ENCODE measurements at places on chromosomes 2 and 18.

DNA sequence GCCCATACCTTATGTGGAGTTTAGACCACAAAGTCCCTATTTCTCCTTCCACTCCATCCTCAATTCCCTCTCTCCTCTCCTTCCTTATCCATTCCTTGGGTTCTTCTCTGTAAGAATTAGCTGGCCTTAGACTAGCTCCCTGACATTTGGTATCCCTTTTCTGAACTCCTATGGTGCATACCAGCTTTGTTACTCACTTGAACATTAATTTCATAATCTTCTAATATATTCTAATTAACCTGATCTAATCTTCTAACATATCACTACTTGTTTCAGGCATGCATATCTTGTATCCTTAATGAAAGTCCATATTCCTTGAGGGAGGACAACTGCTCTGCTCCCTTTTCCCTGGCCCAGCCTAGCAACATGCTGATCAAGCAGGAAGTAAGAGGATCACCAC, 66.4 kb downstream of the EHD3 start:
- no peak for DNase-seq

DNA sequence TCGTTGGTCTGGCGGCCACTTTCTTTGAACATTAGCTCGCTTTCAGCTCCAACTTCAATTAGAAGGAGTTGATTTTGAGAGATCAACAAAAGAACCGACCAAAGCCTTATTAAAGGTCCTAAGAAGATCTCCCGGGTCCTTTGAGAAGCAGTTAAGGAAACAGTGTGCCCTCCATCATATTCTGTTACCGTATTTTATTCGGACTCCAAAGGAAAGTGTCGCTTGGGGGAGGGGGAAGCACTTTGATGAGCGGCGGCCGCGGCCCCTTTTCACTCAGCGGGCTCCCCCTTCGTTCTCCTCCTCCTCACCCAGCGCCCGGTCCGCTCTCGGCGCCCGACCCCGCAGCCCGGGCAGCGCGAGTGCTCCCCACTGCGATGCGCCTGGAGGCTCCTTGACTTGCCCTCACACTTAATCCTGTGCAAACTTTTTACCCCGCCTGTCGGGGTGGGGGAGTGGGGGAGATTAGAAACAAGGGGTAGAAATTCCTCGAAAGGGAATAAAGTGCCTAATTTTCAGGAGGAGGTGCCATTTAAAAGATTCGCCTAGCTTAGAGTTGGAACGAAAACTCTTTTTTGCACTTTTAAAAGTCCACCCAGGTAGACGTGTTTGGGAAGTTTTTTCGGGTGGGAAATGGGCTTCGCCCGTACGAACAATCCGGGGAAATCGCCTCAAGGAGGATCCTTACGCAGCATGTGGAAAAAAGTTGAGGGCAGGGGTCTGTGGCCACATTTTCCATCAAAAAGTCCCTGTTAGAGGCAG, 1.2 kb upstream of the OTX1 start:
- no peak for DNase-seq

- no peak for DNase-seq
Observed at GRCh38 chr18:25310045-25310444, 41.9 kb downstream of the ZNF521 start.

- no peak for DNase-seq
Observed at GRCh38 chr2:95348609-95349567, 51.7 kb downstream of the KCNIP3 start.

DNA sequence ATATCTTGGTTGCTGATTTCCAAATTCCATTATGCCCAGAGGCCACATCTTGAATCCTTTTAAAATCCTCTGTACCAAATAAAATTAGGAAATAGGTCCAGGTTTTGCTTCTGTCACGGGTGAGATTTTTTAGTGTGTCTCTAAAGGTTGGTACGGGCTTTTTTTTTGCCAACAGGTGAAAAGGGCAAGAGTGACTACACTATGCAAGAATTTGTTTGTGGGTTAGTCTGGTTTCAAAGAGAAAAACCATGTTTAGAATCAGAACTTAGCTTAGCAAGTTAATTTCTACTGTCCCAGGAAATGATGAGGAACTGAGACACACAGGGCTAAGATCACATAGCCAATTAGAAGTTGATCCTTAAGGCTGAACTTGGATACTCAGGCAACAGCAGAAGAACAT, 41.7 kb downstream of the POLR1A start:
- no peak for DNase-seq
